ENCODE measurements at places on chromosomes 3 and 15.

DNA sequence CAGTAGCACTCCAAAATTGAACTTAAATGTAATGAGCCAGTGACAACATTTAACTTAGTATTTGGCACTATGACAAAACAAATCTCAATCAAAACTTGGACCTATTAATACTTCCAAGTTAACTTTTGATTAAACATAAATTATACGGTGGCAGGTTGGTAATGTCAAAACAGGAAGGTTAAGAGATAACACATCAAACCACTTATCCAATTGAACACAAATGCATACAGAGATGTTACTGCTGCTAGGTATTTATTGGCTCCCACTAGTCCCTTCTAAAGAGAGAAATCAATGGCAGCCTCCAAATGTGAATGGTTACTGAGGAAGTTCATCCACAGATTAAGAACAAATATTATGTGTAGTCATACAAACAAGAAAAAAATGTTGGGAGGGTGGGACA, 1.8 kb downstream of the GSK3B start:
- no peak for DNase-seq

- DNase-seq: no peak
Observed at GRCh38 chr15:98330258-98330657, 318.1 kb upstream of the IGF1R start.

GRCh38 chr3:52023860-52024764, 28.4 kb upstream of the RPL29 start:
- DNase-seq: no peak

DNA sequence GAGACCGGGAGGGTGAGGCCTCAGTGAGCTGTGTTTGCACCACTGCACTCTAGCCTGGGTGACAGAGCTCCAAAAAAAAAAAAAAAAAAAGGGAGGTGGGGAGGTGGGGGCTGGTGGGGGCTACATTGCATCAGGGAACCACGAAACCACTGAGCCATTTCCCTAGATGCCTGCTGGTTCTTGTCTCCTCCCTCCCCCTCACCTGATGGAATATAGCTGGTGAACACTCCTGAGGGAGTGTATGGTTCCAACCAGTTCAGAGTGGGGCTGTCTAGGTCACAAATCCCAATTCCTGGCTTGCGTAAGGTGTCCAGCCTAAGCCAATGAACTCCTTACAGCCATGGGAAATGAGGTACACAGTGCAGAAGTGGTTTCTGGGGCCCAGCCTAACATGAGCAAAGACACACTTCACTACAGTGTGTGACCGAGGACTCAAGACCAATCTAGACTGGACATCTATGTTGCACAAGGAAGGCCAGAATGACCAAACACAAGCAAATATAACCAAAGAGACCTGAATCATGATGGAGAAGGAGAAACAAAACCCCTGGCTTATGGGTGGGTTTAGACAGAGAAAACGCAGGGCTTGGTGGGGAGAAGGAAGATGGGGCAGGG, 39.1 kb upstream of the OSBPL11 start:
- peak; percentile 72 for DNase-seq

GRCh38 chr3:121958801-121959200, 63.2 kb downstream of the ILDR1 start:
- peak; percentile 40 for DNase-seq

DNA sequence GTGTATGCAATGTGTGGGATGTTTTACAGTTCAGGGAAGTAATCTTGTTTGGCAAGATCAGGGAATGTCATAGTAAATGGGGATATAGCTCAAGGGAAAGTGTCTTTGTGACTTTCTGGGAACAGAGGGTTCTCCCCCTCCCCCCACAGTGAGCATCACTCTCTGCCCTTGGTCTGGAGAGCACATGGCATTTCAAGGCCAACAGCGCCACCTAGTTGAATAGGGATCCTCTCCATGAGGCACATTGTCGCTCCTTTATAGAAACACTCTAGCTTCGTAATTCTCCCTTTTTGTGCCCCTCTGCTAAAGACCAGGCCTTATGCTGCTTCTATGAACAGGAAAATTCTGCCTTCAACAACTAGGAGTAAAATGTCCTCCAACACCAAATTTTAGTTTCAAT, 37.1 kb upstream of the ARNT2 start:
- DNase-seq: peak; percentile 11

DNA sequence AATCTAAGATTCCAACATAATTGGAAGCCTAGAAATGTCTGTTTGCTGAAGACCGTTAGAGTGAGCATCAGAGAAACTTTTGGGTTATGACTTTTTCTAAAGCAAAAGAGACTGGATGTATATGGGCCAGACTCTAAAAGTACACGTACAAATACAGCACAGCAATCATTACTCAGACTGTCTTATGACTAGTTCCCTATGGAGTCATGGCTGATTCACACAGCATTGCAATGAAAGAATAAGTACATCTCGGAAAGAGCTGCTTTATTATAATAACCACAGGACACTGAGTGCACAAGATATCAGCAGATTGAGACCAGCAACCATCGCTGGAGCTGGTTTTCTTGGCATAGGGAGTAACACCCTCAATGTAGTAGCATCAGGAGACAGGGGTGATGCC, 618.6 kb downstream of the NLGN1 start:
- no peak for DNase-seq
